ENCODE measurements at places on chromosomes 2 and 18.

GRCh38 chr18:44039826-44040225, 640.9 kb upstream of the SETBP1 start:
- DNase-seq = no peak

GRCh38 chr2:107411267-107411666, 415.4 kb upstream of the RGPD4 start:
- no peak for DNase-seq

DNA sequence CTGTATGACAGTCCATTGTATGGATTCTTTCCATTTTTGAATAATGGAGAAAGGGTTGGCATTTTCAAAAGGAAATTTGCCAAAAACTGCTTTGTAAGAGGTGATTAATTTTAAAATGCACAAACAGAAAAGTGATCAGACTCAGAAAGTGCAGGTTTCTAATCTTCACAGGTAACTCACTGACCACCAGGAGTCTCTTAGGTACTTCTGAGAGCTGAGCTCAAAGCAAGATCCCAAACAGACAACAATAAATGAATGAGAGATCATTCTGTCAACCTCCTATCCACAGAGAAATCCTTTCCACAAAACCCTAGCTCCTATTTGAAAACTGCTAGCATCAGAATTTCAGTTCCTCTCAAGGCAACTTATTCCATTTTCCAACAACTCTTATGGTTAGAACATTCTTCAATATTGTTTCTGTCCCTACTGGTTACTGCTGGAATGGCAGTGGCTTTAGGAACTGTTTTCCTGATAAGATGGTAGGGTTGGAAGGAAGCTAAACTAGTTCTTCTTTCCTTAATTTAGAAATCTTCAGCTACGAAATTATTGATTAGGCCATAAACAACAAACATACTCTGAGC, 20.6 kb upstream of the HAAO start:
- no peak for DNase-seq

DNA sequence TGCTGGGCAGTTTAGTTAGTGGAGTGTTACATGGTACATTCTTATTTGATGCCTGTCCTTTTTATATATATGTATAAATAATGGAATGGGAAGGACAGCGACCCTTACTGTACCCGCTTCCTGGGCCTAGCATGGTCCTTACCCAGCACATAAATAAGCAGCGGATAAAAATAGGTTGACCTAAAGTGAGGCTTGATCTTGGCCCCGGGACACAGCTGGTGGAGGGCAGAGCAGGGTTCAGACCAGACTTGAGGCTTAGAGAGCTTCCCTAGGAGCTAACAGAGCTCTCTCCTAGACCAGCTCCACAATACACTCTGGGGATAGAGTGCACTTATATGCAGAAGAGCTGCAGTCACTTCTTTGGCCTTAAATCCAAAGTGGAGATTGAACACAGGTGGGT, 46.9 kb upstream of the RPL31 start:
- DNase-seq = no peak

DNA sequence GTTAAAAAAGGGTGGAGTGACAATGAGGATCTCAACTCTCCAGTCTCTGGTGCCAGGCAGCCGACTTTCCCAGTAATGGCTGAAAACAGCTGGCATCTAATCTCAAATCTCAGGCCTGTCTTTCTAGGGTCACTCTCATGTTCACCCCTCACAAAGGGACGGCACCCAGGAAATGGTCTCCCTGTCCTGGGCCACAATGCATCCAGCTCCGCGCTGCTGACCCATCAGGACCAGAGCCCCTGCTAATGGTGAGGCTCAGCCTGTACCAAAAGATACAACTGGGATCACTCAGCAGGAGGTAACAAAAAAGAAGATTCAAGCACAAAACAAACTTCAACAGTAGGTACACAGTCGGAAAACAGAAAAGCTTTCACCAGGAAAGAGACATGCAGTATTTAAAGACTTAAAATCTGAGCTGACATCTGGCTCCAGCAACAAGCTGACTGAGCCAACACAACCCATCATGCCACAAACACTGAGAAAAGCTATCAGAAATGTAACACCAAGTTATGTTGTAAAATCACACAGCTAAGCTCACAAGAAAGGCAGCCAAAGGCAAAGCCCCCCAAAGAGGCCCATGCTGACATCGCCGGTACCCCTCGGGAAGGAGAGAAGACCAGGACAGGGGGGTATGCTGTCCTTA, 13.6 kb upstream of the KIDINS220 start:
- DNase-seq = no peak

GRCh38 chr2:158463496-158464095, 6.8 kb downstream of the PKP4 start:
- DNase-seq = no peak

DNA sequence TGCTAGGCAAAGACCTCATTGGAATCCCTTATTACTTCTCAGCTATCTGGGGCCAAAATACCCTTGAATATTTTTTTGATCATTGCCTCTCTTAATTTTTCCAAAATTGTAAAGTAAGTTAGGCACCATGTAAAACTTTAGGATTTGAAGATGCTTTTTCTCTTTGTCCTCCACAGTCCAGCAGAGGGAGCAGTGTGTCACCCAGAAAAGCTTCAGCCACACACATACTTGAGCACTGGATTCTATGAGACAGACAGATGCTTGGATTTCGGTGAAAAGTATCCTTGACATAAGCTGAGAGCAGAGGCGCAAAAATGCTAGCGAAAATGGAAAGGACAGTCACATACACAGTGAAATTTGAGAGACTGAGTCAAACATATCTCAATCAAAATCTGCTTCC, 74.7 kb upstream of the KCNJ3 start:
- DNase-seq = no peak

- no peak for DNase-seq
Observed at GRCh38 chr2:98521266-98521665, 76.6 kb downstream of the INPP4A start.

- peak; percentile 14 for DNase-seq
Observed at GRCh38 chr2:215680605-215681598, 245.0 kb upstream of the FN1 start.

GRCh38 chr2:37737507-37737906, 66.1 kb upstream of the CDC42EP3 start:
- no peak for DNase-seq

DNA sequence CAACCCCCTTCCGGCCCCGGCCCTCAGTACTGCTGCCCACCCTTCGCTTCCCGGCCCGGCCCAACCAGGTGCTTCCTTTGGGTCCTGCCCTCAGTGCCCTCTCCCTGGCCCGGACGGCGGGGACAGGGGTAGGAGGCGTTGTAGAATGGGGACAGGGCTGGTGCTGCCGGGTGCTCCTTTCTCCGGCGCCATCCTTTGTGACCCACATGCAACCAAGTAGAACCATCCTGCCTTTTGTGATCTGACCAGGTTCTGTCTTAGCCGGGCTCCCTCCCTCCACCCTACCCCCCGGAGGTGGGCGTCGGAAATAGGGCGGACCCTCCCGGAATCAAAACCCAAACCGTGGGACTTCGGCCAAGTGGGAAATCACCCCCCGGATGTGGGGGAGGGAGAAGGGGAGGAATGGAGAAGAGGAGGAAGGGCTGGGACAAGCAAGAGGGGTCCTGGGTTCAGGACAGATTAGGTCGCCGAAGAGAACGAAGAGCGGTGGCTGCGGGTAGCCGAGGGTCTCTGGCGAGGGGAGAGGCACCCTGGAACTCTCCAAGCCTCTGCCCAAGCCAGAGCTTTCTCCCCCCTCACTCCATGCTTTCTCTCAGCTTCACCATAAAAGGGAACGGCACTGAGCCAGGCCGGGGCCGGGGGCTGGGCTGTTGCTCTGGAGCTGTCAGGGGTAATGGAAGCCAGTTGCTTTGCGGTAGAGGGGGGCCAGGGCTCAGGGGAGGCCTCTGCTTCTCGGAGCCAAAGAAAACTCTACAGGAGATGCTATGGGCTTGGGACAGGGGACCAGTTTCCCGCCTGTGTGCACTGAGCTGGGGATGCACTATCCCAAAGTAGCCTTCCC, 756 bp upstream of the OST4 start:
- DNase-seq = no peak

GRCh38 chr18:13390196-13390595, 171.6 kb downstream of the LDLRAD4 start:
- DNase-seq = no peak

- no peak for DNase-seq
Observed at GRCh38 chr2:11821705-11822104, 75.3 kb downstream of the LPIN1 start.

GRCh38 chr18:48828691-48829442, 121.9 kb downstream of the SMAD7 start:
- peak; percentile 17 for DNase-seq

DNA sequence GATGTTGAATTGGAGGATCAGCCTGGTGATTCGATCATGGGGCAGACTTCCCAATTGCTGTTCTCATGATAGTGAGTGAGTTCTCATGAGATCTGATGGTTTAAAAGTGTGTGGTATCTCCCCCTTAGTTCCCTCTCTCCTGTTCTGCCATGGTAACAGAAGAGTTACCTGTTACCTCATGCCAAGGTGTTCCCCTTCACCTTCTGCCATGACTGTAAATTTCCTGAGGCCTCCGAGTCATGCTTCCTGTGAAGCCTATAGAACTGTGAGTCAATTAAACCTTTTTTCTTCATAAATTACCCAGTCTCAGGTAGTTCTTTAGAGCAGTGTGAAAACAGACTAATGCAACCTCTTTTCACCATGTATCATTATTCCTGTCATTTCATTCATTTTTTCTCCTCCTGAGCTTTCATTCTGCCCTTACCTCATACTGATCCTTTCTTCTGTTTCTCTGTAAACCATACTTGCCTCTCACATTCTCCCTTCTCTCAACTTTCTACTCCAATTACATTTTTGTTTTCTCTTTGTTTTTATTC, 22.0 kb downstream of the STARD6 start:
- no peak for DNase-seq

- no peak for DNase-seq
Observed at GRCh38 chr2:123453046-123453700, 571.9 kb upstream of the CNTNAP5 start.

- no peak for DNase-seq
Observed at GRCh38 chr2:109154226-109154625, 25.2 kb downstream of the SH3RF3 start.

DNA sequence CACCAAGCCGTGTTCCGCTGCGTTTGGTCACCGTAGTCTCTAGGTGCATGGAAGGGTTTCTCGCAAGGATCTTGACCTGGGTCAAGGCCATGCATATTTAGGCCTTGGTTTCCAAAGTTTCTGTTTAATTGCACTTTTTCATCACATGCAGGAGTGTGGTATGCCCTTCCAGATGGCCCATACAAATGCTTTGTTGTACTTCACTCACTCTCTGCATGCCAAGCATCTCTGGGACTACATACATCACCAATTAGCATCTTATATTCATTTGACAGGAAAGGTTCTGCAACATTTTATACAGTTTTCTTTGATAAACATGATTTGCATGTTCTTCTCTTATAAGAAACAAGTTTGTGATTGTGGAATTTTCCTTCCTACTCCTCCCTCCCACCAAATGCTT, 132.8 kb upstream of the KLHL14 start:
- no peak for DNase-seq

- DNase-seq = no peak
Observed at GRCh38 chr18:56598422-56598821, 40.0 kb downstream of the TXNL1 start.

- no peak for DNase-seq
Observed at GRCh38 chr2:204447722-204448121, 97.6 kb upstream of the PARD3B start.

- DNase-seq = no peak
Observed at GRCh38 chr18:70423988-70424387, 135.1 kb downstream of the SOCS6 start.

DNA sequence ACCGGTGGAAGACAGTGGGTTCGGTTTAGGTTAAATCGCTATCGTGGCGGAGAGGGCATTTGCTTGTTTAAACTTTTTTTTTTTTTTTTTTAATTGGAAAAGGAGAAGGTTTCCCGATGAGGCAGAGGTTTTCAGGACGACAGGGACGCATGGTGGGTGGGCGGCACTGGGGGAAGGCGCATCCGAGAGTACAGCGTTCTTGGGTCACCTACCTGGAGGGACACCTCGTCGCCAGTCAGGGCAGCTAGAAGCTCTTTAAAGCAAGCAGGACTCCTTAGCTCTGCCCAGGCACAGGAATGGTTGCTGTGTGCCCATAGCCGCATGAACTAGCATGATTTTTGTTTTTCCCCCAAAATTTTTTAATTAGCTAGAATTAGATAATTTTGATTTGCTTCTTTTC, 437 bp downstream of the LDLRAD4 start:
- no peak for DNase-seq

GRCh38 chr2:8680822-8681760, 765 bp upstream of the ID2 start:
- DNase-seq = peak; percentile 86

- no peak for DNase-seq
Observed at GRCh38 chr18:60347526-60348045, 25.0 kb downstream of the MC4R start.

Data from NCI-H187 (cell line).